Astrocyte of the cerebellum (primary cell): ENCODE measurements at places on chromosomes 5 and 9.

DNA sequence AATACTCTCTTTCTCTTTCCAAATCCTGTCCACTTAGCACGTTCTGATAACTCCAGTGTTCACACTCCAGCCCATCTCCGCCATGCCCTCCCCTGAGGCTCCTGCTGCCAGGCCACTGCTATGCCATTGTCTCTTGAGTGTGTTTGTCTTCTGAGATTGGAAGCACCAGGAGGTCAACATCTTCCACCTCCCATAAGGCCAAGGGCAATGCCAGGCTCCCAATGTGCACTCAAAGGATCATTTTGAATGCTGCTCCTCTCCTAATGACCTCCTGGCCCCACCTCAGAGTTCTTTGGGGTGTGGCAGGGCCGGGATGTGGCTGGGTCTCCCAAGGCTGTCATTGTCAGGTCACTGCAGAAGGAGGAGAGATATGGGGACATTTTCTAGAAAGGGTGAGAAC is 19.5 kb downstream of the IGIP start:
- DNase-seq: no peak

- DNase-seq: no peak
These were observed 34.9 kb downstream of the YTHDC2 start for GRCh38 chr5:113548396-113548795.

- no peak for DNase-seq
These were observed 144.6 kb upstream of the MRPS30 start for GRCh38 chr5:44663991-44664710.

DNA sequence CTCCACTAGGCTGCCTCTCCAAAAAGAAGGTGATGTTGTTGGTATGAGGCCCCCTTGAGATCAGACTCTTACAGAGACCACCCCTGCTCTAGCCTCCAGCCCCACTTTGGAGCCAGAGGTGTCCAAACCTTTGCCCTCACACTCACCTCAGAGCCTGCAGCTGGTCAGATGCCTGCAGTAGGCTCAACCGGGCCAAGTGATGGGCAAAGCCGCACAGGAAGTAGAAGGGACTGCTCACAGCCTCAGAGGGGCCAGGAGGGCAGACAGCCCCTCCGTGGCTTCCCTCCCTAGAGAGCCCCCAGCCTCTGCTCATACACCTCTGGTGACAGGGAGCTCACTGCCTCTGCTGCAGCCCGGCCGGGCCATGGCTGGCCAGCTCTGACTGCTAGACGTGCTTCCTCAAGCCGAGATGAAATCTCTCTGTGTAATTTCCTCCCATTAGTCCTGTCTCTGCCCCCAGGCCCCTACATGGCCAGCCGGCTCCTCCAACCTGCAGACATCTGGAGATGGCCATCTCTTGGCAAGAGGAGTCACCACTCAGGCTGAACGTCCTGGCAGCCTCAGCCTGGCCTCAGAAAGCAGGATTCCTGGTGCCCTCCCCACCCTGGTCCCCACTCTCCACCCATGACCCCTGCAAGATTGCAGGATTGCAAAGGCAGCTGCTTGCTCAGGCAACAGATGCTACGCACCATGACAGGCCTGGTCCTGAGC is 7.3 kb upstream of the TCF7 start:
- DNase-seq: no peak

DNA sequence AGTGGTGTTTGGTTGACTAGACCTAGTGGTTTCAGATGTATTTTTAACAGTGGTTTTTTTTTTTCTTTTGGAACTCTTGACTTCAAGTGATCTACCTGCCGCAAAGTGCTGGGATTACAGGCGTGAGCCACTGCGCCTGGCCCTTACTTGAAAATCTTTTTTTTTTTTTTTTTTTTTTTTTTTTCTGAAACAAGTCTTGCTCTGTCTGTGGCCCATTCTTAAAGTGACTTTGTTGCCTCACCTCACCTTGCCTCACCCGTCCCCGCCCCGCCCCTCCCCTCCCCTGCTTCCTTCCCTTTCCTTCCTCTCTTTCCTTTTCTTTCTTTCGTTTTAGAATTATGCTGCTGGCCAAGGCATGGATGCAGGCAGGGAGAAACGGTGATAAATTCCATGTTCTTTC is 26.0 kb downstream of the GPBP1 start:
- DNase-seq: no peak

GRCh38 chr5:52800394-52801213 is 12.9 kb downstream of the ITGA1 start:
- DNase-seq: no peak

GRCh38 chr5:36874465-36874864 is 2.1 kb upstream of the NIPBL start:
- DNase-seq: no peak

DNA sequence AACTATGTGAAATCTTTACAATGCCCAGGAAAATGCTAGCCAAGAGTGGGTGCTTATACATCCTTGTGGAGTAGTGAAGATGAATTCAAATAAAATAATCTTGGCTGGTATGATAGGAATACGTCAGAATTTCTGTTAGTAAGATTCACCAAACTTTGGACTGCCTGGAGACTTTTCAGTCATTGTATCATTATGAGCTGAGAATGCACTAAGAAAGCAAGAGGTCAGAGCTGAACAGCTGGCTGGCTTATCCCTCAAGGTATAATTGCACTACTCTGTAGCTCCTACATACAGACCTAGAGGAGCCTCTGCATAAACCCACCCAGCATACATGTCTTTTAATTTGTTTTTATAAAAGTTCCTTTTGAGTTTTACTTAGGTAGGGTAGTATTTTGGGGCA is 568.5 kb upstream of the RIOK2 start:
- no peak for DNase-seq

- no peak for DNase-seq
These were observed 20.4 kb upstream of the KIF12 start for GRCh38 chr9:114119242-114120191.

- DNase-seq: peak; percentile 92
These were observed 12.1 kb downstream of the ADAM19 start for GRCh38 chr5:157563373-157563928.

DNA sequence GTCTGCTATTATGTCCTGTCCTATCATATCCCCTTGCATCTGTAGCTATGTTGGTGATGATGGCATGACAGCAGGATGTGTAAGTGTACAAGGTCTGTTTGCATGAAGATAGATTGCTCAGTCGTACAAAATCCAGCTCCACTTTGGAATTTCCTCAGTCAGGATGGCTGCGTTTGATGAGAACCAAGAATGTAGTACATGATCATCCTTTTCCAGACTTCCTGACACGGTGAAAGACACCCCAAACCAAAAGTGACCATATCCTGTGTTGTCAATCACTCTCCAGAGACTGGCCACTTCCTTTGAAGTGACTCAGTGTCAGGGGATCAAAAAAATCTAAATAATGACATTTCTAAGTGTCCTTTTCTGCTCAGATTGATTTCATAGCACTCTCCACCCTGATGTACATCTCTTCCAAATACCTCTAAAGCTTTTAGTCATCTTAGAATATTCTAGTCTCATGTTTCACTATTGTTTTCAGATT is 213.4 kb downstream of the PLK2 start:
- DNase-seq: no peak

- DNase-seq: no peak
These were observed 1646.6 kb downstream of the MAT2B start for GRCh38 chr5:165152058-165152457.

DNA sequence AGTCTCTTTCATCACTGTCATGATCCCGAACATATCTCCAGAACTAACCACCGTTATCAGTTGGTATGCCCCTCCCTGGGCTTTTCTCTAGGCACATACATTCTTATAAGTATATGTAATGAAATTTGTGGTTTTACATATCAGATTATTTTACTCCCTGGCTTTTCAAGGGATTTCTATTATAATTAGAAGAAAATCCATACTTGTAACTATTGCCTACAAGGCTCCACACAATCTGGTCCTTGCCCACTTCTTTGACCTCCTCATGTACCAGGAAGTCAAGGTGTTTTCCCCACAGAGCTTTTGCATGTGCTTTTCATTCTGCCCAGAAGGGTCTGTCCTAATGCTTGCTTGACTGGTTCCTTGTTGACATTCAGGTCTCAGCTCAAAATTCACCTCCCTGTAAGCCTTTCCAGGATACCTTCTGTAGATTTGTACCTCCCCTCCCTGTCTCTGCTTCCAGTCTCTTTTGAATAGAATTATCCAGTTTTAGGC is 33.6 kb upstream of the HSD17B4 start:
- no peak for DNase-seq

GRCh38 chr5:8908055-8908683 is 637.7 kb downstream of the SEMA5A start:
- DNase-seq: no peak

DNA sequence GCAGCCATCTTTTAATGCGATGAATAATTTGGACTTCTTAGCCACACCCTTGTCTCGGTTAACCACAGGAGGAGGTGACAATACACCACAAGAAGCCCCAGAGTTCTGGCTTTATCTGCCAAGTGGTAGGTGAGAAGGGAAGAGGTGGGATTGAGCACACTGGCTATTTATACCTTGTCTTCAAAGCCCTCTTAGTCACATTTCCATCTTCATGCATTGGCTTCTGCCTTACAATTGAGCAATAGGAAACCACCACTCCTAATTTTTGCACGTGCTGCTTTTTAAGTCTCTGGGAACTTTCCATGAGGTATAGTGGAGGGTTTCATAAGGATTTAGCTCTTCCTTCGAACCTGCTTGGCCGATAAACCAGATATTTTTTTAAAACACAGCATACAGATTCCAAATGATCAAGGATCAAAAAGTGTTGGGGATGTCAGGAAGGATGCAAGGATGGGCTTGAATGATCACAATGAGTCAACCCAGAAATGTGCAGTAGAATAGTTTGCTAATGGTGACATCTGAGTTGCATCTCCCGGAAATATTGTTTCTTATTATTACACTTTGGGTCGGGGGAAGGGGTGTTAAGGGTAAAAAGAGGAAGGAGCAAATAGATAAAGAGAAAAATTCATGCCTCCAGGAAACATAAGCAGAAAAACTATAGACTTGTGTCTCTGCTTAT is 25.5 kb downstream of the PLAC8L1 start:
- DNase-seq: no peak

GRCh38 chr9:111197256-111197655 is 132.8 kb downstream of the OR2K2 start:
- no peak for DNase-seq

DNA sequence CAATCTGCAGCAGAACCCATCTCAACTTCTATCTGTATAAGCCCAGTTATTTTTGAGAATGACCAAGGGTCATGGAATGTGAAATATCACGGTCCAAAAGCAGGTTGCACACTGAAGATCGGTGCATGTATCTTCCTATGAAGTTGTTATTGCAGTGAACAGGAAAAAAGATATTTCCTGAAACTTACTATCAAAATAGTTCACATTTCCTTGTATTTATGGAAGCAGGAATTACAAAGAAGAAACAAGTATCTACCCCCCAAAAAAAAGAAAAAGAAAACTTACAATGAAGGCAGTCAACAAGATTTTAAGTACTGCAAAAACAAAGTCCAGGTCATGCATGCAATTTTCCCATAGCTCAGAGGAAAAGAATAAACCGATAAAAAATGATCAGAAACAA is 70.0 kb downstream of the MPDZ start:
- DNase-seq: no peak

DNA sequence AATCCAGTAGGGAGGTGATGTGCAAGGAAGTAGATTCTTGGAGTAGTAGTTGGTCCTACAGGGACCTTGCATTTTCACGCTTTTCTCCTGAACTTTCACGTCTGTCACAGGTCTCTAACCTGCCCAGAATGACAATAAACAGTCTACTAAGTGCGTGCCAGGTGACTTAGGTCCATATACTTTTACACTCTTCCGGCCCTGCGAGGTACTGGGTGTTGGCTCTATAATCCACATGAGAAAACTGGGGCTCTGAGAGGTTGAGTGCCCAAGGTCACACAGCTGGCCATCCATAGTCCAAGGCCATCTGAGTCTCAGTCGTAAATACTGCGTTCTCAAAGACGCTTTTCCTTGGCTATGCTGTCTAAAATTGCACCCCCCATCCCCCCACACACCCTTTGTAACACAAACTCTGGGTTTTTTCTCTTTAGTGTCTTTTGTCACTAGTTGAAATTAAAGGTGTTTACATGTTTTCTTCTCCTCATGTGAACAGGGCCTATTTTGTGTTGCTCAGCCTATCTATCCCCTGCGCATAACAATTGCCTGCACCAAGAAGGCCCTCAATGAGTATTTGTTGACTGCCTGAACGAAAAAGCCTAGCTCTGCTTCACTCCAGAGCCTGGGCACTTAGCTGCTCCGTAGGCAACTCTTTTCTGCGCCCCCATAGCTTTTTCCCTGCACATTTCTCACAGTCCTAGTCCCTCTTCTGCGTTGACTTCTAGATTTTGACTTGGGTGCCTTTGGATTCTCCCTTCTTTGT is 943 bp downstream of the SFXN1 start:
- no peak for DNase-seq

DNA sequence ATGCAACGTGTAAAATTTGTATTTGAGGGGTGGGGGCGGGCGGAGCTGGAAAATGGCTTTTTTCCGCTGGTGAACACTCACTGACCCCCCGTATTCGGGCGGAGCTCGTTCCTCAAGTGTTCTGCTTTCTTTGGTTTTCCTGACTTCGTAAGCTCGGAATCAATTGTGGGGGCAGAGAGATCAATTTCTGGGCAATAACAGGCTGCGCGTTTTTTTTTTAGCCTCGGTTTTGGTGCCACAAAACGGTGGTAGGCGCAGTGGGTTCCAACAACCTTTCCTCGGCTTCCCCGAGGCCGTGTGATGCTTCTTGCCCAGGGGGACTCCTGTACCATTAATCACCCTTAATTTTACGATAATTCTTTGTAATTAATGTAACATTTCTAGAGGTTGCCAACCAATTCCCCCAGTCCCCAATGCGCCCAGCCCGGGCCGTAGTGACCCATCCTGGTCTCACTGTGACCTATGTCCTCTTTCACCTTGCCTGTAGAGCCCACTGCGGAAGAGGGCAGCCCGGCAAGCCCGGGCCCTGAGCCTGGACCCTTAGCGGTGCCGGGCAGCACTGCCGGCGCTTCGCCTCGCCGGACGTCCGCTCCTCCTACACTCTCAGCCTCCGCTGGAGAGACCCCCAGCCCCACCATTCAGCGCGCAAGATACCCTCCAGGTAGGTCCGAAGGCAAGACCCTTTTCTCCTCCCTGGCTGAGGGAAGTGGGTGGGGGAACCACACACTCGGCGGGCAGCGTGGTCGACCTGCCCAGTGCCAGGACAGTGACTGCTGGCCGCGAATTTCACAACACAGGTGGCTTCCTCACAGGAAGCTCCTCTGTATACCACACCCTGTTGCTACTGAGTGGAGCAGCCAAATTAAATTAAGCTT is 3.7 kb downstream of the NR4A3 start:
- DNase-seq: no peak
